Sigmoid colon (tissue), 7 donors: ENCODE measurements at places on chromosomes 3 and 15. TPM values are rescaled to one million over a fixed set of nuclear protein-coding genes. Genes with fewer than 3 reads are reported as not detected.

RBP2 gene
- total RNA-seq = not detected

- no peaks in the 10 kb centered on the region for H3K36me3 ChIP-seq
- no peak overlapping the region for H3K27ac ChIP-seq
- no peak for DNase-seq
- no peaks in the 10 kb centered on the region for H3K4me1 ChIP-seq
Measured at GRCh38 chr3:65048151-65048550, 360.4 kb upstream of the ADAMTS9 start.

DNA sequence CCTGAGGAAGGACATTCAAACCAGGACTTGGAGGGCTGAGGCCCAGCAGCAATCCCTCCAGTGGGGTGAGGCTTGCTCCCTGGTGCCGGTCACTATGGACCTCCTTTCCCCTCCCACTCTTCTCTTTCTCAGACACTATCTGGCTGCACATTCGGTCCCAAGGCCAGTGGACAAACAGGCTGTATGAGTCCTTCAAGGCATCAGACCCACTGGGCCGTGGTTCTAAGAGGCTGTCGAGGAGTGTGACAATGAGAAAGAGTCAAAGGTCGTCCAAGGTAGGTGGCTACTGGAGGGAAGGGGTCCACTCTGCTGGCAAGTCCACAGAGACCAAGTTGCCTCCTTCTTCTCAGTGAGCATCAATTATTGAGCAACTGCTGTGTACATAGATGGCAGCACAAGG is 28.0 kb downstream of the NOX5 start:
- H3K27ac ChIP-seq = no peak overlapping the region
- H3K4me3 ChIP-seq = no peak overlapping the region
- DNase-seq = no peak
- no peaks in the 10 kb centered on the region for H3K4me1 ChIP-seq
- H3K36me3 ChIP-seq = no peaks in the 10 kb centered on the region
- H3K27me3 ChIP-seq = no peaks in the 10 kb centered on the region

DNA sequence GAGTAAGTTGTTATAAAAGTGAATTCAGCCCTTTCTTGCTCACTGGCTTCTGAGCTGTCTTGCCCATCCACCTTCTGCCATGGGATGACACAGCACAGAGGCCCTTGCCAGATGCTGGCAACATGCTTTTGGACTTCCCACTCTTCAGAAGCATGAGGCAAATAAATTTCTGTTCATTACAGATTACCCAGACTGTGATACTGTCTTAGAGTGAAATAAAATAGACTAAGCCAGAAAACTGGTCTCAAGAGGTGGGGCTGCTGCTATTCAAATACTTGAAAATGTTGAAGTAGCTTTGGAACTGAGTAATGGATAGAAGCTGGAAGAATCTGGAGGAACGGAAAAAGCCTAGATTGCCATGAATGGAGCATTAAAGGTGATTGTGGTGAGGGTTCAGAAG is 170.4 kb downstream of the ZMAT3 start:
- no peaks in the 10 kb centered on the region for H3K36me3 ChIP-seq
- H3K4me1 ChIP-seq = no peaks in the 10 kb centered on the region
- no peaks in the 10 kb centered on the region for H3K27me3 ChIP-seq
- H3K27ac ChIP-seq = no peak overlapping the region
- no peak overlapping the region for H3K4me3 ChIP-seq

DNA sequence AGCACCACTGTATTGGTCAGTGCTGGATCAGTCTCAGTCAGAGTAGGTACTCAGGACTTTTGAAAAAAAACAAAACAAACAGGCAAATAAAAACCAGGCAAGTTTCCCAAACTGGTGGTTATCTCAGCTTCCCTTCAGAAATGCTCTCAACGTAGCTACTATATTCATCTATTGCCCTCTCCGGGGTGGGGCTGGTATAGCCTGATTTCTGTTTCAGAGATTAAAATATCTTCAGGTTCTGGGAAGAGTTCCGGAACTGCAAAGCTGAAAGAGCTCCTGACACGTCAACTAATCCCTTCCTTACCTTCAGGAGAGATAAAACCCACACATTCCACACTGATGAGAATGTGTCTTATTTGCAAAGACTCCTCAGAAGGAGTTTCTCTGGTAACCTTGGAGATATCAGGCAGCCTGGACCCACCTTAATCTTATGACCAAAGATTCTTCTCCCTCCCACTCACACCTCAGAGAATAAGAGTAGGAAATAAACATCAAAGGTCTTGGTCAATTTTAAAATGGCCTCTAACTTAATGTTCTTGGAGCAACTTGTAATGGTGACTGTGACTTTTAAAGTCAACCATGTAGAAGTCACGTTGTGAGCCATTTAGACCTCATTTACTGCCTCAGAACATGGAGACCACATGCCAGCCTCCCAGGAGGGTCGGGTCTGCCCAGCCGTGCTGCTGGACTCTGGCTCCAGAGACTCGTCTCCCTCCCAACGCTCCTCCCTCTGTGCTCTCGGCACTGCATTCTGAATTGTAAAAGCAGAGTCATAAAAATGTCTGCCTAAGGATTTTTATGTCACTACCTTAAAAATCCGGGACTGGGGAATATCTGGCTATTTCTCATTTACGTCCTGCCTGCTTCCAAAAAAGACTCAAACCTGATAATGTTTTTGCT is 53.8 kb downstream of the CDCP1 start:
- H3K4me1 ChIP-seq = no peaks in the 10 kb centered on the region
- H3K27ac ChIP-seq = peak overlapping the region; percentile 71
- peak overlapping the region; percentile 5 for H3K4me3 ChIP-seq
- DNase-seq = no peak
- H3K27me3 ChIP-seq = no peaks in the 10 kb centered on the region

DNA sequence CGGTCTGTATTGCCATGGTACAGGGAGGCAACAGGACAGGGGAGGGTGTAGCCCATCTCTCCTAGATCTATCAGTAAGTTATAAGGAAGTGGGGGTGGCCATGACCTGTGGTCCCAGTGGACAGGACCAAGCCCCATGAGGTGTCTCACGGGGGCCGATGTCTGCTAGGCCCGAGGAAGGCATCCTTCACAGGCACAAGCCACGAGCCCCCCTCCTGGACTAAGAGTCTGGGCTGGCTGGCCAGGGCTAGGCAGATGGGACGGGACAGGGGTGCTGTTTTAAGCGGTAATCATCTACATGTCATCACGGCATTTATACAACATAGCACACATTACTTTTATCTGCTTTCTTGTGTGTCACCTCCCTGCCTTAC is 2.6 kb upstream of the TBC1D2B start:
- no peak overlapping the region for H3K27ac ChIP-seq
- DNase-seq = peak; percentile 58
- no peaks in the 10 kb centered on the region for H3K36me3 ChIP-seq
- no peak overlapping the region for H3K4me3 ChIP-seq

- no peaks in the 10 kb centered on the region for H3K36me3 ChIP-seq
- no peak for DNase-seq
- H3K4me3 ChIP-seq = no peak overlapping the region
- H3K27me3 ChIP-seq = no peaks in the 10 kb centered on the region
- no peaks in the 10 kb centered on the region for H3K4me1 ChIP-seq
Measured at GRCh38 chr3:70771426-70772147, 459.1 kb upstream of the MDFIC2 start.

GRCh38 chr3:174287705-174288104 is 571.4 kb upstream of the NAALADL2 start:
- H3K4me3 ChIP-seq = no peak overlapping the region
- H3K36me3 ChIP-seq = no peaks in the 10 kb centered on the region

- DNase-seq = no peak
- H3K4me3 ChIP-seq = no peak overlapping the region
- no peak overlapping the region for H3K27ac ChIP-seq
- no peaks in the 10 kb centered on the region for H3K4me1 ChIP-seq
- H3K36me3 ChIP-seq = no peaks in the 10 kb centered on the region
Measured at GRCh38 chr3:161800985-161801559, 304.5 kb downstream of the OTOL1 start.

GRCh38 chr3:157123621-157124020 is 36.3 kb downstream of the CCNL1 start:
- H3K4me3 ChIP-seq = no peak overlapping the region
- DNase-seq = no peak
- H3K4me1 ChIP-seq = peaks cover 6% of the 10 kb centered on the region
- H3K36me3 ChIP-seq = no peaks in the 10 kb centered on the region
- no peaks in the 10 kb centered on the region for H3K27me3 ChIP-seq

GRCh38 chr15:64343841-64344240 is 12.1 kb downstream of the CSNK1G1 start:
- no peaks in the 10 kb centered on the region for H3K4me1 ChIP-seq
- no peak for DNase-seq
- no peak overlapping the region for H3K4me3 ChIP-seq
- no peak overlapping the region for H3K27ac ChIP-seq
- H3K27me3 ChIP-seq = no peaks in the 10 kb centered on the region

DNA sequence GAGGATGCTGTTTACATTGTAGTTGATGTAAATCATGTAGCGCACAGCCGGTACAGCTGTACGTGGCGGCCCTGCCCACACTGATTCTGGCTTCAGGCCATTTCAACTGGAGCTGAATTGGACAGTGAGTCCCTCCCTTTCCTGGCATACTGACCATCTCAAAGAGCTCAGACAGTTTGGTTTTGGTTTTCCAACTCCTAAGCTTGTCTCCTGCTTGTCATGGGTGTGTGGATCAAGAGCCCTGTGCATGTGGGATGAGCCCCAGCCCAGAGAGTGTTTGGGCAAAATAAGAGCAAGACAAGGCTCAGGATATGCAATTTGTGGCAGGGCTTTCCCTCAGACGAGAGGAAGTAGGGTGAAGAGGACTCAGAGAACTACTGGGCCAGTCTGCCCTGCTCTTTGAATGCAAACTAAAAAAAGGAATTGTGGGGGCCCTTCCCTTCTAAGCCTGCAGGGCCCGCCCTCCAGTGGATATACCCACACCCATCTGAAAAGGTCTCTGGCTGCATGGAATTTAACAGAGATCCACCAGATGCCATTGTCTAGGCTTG is 13.3 kb downstream of the ITGA11 start:
- H3K27ac ChIP-seq = peak overlapping the region; percentile 41
- H3K27me3 ChIP-seq = no peaks in the 10 kb centered on the region
- no peak overlapping the region for H3K4me3 ChIP-seq
- no peak for DNase-seq
- H3K4me1 ChIP-seq = no peaks in the 10 kb centered on the region
- H3K36me3 ChIP-seq = no peaks in the 10 kb centered on the region

WDR93 gene
- total RNA-seq = not detected

EAF2 gene
- 6.4 TPM for total RNA-seq

DNA sequence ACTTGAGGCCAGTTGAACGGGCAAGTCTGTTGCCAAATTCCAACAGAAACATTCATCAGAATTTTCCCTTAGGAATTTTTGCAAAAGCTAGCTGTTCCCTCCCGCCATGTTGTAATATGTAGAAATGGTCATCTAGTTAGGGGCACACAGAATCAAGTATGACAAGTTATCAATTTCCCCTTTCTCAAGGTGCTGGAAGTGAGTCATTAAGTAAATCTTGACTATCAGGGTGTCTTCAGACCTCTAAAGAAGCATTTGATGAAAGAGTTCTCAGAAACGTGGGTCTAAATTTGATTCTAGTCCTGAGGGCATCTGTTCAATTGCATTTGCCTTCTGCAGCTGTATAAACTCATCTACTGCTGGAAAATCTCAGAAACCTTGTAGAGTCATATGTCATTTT is 123.4 kb upstream of the FRMD4B start:
- H3K27me3 ChIP-seq = no peaks in the 10 kb centered on the region
- no peak overlapping the region for H3K4me3 ChIP-seq
- no peak overlapping the region for H3K27ac ChIP-seq
- peaks cover 12% of the 10 kb centered on the region for H3K4me1 ChIP-seq

GRCh38 chr3:58296843-58297242 is 9.2 kb upstream of the RPP14 start:
- no peak for DNase-seq
- H3K4me3 ChIP-seq = no peak overlapping the region
- H3K27me3 ChIP-seq = no peaks in the 10 kb centered on the region
- H3K36me3 ChIP-seq = no peaks in the 10 kb centered on the region
- no peaks in the 10 kb centered on the region for H3K4me1 ChIP-seq

DNA sequence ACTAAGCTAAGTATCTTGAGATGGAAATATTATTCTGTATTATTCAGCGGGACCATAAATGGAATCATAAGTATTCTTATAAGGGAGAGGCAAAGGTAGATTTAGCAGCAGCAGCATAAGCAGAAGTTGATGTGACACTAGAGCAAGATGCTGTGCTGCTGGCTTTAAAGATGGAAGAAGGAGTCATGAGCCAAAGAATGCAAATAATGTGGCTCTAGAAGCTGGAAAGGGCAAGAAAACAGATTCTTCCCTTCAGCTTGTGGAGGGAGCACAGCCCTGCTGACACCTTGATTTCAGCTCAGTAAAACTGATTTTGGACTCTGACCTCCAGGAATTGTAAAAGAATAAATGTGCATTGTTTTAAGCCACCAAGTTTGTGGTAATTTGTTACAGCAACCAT is 144.2 kb upstream of the ANKRD28 start:
- no peaks in the 10 kb centered on the region for H3K27me3 ChIP-seq
- DNase-seq = no peak
- H3K27ac ChIP-seq = no peak overlapping the region
- no peaks in the 10 kb centered on the region for H3K4me1 ChIP-seq
- H3K36me3 ChIP-seq = no peaks in the 10 kb centered on the region

SLC6A1 gene
- 0.16 TPM for total RNA-seq

GRCh38 chr3:37668818-37669610 is 192.7 kb upstream of the CTDSPL start:
- peak overlapping the region; percentile 51 for H3K27ac ChIP-seq
- no peak overlapping the region for H3K4me3 ChIP-seq
- peak; percentile 70 for DNase-seq

DNA sequence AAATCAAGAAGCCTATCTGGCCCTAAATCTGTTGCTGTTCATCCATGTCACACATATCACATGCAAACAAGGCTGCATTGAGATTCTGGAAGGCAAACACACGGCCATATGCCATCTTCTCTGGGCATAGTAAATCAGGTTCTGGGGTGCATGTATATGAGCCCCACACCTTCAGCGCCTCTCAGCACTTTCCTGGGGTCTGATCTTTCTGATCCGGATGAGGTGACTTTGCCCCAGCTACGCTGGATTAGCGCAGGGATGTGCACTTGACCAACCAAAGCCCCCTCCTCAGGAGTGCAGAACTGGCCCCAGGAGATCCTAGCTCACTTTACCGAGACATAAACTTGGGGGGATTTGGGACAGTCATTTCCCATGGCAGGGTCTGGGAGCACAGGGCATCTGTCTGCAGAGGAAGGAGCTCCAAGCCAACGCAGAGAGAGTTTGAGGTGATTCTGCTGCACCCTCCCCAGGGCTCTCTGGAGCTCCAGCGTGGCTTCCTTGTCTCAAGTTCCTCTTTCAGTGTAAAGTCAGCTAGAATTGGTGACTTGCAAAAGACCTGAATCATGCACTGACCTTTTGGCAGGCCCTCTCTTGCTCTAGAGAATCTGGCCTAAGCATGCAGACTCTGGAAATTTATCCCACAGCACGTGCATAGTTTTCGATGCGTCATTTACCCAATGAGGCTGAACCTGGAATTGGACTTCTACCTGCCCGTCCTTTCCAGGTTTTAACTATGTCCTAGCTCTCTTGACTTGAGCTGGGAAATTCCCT is 63.5 kb upstream of the KLF13 start:
- peak; percentile 67 for DNase-seq
- H3K27ac ChIP-seq = peak overlapping the region; percentile 37
- H3K36me3 ChIP-seq = no peaks in the 10 kb centered on the region
- no peaks in the 10 kb centered on the region for H3K4me1 ChIP-seq
- no peaks in the 10 kb centered on the region for H3K27me3 ChIP-seq
- H3K4me3 ChIP-seq = no peak overlapping the region

GRCh38 chr3:149646181-149646766 is 11.6 kb downstream of the WWTR1 start:
- H3K27ac ChIP-seq = peak overlapping the region; percentile 5
- no peak overlapping the region for H3K4me3 ChIP-seq
- DNase-seq = no peak
- H3K27me3 ChIP-seq = no peaks in the 10 kb centered on the region
